Nephron progenitor cell (in vitro differentiated cells): ENCODE measurements at places on chromosomes 3 and 15.

DNA sequence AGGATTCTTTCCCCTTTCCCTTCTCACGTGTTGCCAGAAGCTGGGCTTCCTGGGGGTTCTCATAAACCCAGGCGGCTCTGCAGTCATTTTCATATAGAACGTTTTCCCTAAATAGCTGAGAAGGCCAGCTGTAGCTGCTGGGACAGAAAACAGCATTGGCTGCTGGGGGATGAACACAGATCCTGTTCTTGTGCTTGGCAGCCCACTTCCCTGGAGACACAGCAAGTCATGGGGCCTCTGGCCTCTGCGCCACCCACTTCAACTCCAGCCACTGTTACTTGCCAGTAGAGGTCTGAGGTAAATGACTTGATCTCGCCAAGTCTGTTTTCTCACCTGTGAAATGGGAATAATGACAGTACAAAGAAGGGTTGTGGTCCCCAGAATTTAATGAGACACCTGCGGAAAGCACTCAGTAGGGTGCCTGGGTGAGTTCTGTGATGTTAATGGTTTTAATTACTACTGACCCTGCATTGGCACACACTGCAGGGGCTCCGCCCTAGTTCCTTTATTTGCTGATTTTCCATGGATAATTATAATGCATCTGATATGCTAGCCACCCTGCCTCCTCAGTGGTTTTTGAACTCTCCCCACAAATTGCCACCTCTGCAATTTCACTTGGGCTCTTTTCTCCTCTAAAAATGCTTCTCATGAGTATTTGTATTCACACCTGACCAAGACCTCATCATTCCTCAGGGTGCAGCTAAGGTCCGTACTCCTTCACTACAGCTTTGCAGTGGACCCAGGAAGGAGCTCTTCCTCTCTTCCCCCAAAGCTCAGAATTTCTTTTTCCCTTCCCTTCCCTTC is 274.7 kb downstream of the RPLP1 start:
- no peak for DNase-seq

GRCh38 chr3:160801386-160802118 is 45.5 kb downstream of the PPM1L start:
- no peak for DNase-seq

DNA sequence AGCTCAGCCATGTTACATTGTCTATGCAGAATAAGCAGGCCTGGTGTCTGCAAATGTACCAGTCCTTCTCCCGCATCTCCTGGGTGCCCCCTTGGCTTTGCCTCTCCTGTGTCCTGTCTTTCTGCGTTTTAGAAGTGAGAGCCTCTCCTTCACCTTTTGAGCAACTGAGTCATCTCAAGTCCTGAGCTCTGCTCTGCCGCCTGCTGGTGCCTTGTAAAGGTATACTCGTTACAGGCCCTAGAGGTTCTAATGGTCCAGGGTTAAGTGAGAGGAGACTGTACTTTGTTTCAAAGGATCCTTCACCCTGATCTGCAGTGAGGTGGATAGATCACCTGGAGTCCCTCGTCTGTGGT is 12.6 kb downstream of the GHRL start:
- DNase-seq, result no peak

DNA sequence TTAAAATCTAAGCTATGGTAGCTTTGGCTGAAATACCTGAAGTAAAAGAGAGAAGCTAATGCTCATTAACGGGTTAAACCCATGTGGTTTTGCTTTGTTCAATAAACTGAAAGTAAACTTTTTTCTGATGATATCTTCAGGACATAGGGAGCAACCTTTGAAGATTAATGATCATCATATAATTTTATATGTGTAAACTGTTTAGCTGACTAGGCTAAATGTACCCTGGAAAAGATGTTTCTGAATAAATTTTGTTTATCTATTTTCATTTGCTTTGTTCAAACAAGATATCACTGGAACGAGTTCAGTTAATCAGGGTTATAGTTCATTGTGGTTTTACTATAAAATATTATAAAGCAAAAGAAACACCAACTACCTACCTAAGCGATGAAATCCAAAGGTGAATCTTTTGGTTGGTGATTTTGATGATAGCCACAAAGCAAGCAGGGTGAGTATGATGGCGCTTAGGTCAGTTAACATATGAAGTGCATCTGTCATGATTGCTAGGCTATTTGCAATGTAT is 11.7 kb downstream of the SLC30A4 start:
- no peak for DNase-seq

DNA sequence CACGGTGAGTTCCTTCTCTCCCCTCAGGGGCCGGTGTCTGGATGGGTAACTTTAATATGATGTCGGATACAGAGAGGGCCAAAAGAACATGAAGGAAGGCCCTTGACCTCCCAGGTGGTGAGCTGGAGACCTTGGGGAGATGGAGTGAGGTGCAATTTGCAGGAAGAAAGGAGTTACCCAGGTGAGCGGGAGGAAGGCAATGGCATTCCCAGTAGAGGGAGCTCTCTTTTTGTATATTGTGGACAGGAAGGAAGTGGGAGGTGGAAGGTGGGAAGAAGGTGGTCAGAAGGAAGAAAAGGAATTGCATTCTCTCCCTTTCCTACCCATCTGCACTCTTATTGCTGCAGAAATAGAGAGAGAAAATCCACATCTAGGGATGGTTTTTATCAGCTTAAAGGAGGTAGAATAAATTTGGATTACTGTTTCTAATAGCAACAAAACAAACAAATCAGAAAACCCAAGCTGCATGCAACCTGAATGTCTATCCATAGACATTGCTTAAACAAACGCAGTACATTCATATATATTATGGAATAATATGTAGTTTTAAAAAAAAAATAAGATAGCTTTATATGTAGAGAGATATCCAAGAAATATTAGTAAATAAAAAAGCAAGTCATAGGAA is 169.0 kb upstream of the TSC22D2 start:
- DNase-seq, result no peak

DNA sequence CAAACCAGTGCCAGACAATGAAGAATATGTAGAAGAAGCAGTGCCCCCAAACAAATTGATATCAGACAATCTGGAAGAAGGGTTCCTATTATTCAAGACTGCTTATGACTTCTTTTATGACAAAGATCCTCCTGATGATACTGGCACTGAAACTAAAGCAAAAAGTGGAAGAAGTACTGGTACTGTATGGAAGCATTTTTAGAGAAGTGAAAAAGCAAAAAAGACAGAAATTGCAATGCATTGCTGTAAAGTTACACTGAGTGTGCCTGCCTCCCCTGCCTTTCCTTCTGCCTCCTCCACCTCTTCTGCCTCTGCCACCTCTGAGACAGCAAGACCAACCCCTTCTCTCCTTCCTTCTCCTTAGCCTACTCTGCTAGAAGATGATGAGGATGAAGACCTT is 167.6 kb downstream of the PLCL2 start:
- no peak for DNase-seq
